Stimulated activated CD4-positive, alpha-beta T cell treated with anti-CD3 and anti-CD28 coated beads, Interleukin-1b, Interleukin-23, amount 100 ng/mL, for 1 hour (primary cell): ENCODE measurements at places on chromosomes 7 and 10.

- no peak for DNase-seq
Observed at GRCh38 chr10:103171278-103171677, 21.8 kb downstream of the NT5C2 start.

DNA sequence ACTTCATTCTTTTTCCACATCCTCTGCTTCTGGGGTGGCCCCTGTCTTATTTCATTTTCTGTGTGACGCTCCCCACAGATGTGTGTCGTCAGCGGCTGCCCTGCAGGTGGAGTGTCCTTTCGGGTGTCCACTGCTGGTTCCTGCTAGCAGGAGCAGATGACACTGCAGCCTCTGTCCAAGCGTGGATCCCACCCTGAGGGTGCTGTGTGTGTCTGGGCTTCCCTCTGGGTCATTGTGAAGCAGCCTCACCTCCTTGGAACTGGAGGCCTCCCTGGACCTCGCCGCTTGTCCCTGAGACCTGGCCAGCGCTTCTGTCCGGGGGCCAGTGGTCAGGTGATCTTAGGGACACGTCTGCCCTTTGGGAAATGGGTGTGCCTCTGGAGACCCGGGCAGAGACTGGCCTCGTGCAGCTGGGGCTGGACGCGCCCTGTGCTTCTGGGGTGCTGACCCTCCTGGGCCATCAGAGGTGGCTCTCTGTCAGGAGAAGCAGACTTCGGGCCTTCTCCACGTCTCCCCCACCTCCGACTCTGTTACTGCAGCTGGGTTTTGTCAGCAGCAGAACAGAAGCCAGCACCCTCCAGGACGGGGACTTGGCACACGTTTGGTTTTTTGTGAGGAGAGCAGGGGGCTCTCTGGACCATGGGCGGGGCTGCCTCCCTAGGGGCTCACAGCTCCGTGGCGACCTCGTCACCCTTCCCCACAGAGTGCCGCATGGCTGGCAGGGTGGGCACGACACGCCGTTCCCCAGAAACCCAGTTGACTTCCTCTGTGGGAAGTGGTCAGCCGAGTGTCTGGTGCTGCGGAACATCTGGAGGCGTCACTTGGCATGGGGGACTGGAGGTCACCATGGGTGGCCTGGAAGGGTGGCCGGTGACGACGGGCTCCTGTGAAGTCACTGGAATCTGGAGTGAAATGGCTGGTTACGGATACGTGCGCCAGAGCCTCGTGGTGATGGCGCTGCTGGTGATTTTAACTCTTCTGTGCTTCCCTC, 48.4 kb downstream of the INPP5A start:
- no peak for DNase-seq

DNA sequence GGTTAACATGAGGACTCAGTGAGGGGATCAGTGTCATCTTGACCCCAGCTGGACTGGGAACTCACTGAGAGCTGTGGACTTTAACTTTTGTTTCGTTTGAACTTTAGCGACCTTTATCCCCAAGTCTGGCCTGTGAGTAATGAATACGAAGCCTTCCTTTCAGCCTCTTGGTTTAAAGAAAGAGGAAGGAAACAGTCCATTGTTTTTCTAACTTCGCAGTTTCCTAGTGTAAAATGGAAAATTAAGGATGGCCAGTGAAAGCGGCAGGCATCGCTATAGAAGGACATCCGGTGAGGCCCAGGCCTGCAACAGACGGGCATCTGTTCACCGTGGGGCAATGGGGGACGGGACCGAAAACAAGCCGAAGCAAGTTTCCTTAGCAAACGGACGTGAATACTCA, 44.1 kb upstream of the ADO start:
- DNase-seq: no peak

GRCh38 chr10:88216976-88217375, 353.6 kb downstream of the PTEN start:
- DNase-seq: no peak
